ENCODE measurements at places on chromosomes 5 and 9. TPM values are rescaled to one million over a fixed set of nuclear protein-coding genes. Genes with fewer than 3 reads are reported as not detected.

CMBL gene
- 3.0 TPM for total RNA-seq

KIF3A gene
- total RNA-seq, result 3.9 TPM

TTF1 gene
- 10.3 TPM for total RNA-seq

EXOSC3 gene
- 23.5 TPM for total RNA-seq

C9orf50 gene
- total RNA-seq, result not detected

CNOT6 gene
- 26.3 TPM for total RNA-seq

GCNT4 gene
- 0.11 TPM for total RNA-seq

DOCK8 gene
- total RNA-seq, result 5.5 TPM

AQP7 gene
- not detected for total RNA-seq

ENTR1 gene
- total RNA-seq, result 21.9 TPM

AGXT2 gene
- total RNA-seq, result not detected

NTNG2 gene
- 0.60 TPM for total RNA-seq

KCNT1 gene
- total RNA-seq, result not detected

HAPLN1 gene
- not detected for total RNA-seq

GABRA6 gene
- not detected for total RNA-seq

All from dermis lymphatic vessel endothelial cell (primary cell).